Fibroblast of the aortic adventitia (primary cell): ENCODE measurements at places on chromosomes 11 and 22. TPM values are rescaled to one million over a fixed set of nuclear protein-coding genes. Genes with fewer than 3 reads are reported as not detected.

The SMC1B gene
- total RNA-seq: 0.08 and 0.09 TPM in 2 replicates

The PRR33 gene
- total RNA-seq: not detected in 2 replicates

DNA sequence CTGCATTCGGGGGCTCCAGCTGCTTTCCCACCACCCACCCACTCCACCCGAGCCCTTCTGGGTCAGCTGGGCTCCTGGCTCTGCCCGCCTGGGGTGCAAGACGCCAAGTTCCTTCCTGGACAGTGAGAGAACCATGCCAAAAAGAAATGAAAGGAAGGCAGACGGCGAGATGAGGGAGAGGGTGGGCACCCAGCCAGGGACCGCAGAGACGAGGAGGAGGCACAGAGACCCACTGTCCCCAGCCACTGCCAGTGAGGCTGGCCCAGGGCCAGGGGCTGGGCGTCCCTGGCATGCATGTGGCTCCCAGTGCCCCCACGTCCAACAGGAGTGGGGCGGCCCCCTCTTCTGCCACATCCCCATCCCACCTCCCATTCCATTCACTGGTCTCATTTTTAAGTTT, 10.8 kb upstream of the CD81 start:
- DNase-seq: no peak

DNA sequence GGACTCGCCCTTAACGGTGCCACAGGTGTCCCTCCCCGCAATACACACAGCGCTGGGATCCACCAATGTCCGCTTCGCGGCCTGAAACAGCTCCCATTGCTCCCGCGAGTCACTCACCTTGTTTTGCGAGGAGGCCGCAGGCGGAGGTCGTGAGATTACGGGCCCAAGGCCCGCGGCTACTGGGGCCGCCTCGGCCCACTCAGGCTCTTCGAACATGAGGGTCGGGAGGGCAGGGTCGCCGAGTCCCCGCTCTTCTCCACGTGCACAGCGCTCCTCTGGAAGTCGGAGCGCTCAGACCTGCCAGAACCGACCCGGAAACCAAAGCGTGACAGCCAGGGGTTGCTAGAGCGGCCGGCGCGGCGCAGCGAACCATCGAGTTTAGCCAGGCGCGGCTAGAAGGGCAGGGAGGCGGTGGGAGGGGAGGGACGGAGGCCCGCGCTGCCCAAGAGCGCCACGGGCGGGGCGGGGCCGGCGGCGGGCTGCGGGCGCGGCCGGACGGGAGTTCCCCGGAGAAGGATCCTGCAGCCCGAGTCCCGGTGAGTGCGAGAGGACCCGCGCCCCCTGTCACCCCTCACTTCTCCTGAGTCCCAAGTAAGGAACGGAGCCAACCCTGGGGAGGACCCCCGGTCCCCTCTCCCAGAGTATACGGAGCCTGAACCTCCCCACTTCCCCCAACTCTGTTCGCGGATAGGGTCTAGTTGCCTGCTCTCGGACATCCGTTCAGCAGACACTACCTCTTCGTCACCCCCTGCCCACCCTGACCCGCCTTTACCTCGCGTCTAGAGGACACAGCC, at the start of the genes ILK and RRP8:
Gene ILK (plus strand): TSS at position 488 of the 794 bp plus-strand sequence. CDS start 498 bp downstream, outside the sequence.
Gene RRP8 (minus strand): TSS at position 330 of the 794 bp plus-strand sequence. CDS start 114 bp downstream, at position 216.
- DNase-seq: peak; percentile 85

DNA sequence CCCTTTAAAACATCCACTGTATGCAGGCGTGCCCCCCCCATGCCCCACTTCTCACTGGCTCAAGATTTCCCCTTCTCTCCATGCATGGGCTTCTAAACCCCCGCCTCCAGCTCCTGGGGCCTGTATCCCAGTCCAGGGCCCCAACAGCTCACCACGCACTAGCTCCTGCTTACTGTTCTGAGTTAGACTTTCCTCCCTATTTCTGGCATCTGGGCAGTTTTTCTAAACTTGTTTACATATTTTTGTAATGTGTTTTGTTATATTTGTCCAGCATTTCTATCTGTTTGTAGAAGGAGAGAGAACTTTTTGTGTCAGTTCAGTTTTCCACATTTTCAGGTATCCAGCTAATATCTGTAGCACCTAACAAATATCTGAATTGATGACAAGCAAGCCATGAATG, 178.5 kb downstream of the SPON1 start:
- DNase-seq: no peak

- DNase-seq: peak; percentile 11
Measured at GRCh38 chr11:92931746-92932422, 37.6 kb upstream of the MTNR1B start.
